Ovary (tissue), 10 donors: ENCODE measurements at places on chromosomes 1 and 21. TPM values are rescaled to one million over a fixed set of nuclear protein-coding genes. Genes with fewer than 3 reads are reported as not detected.

DNA sequence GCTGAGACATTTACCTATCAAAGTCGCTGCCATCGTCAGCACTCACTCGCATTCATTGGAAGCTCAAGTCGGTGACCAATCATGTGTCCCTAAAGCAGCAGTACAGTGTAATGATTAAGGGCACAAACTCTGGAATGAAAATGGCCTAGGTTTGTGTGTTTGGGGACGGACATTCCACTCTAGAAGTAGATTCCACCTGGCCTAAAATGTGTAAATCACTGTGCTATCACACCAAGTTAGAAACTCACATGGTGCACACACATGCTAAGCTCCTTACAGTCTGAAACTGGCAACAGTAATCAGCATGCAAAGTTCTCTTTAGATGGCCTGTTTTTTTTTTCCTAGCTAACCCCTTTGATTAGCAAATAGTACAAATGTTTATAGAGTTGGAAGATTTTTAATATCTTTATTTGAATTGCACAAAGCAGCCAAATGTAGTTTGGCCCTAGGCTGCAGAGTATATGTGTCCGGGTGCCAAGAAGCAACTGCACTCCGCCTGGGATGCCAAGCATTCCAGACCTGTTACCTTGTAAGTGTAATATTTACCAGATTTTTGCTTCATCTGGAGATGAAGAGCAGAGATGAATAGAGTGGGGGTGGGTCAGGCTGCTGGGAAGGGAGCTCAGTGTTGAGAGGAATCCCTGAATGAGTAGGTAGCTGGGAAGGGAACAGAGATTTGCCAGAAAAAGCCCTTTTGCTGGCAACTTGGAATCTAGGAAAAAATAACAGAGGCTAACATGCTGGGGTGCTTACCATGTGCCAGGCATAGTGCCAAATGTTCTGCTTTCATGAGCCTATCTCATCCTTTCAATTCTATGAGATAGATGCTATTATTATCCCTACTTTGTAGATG is 35.2 kb downstream of the TGFB2 start:
- no peak for DNase-seq

GRCh38 chr1:21072721-21073120 is 104.0 kb downstream of the EIF4G3 start:
- no peak for DNase-seq

- DNase-seq: no peak
Observed at GRCh38 chr21:41868062-41868710, 11.0 kb downstream of the PRDM15 start.

DNA sequence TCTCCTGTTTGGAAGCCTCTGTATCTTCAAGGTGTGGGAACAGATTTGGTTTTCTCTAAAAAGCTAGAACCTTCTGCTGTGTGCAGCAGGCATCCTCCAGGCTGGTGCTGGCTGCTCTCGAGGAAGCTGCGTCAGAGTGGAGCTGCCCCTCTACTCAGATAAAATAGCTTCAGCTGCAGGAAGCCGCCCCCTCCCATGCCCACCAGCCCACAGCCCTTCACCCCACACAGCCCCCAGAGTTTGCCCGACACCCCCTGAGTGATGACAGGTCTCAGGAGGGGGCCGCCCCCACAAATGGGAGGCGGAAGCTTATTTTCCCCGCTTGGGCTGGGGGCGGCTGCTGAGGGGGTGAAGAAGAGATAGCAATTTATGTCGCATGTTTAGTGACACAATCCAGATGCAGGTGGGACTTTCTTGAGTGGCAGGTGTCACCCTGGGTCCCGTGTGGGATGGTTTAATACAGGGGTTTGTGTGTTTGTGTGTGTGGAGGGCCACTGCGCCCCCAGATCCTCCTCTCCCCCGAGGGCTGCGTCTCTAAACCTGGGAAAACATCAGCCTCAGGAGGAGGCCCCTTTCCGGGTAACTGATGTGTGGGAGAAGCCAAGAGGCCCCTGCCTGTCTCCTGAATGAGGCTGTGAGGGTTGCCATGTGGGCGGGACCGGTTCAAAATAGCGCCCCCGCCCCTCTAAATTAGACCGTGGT is 55.4 kb downstream of the STUM start:
- no peak for DNase-seq

GRCh38 chr1:207433435-207433834 is 20.7 kb upstream of the CR2 start:
- DNase-seq: no peak

- no peak for DNase-seq
Observed at GRCh38 chr1:30447080-30447479, 276.3 kb downstream of the MATN1 start.

- DNase-seq: no peak
Observed at GRCh38 chr21:39951183-39952101, 84.2 kb downstream of the PCP4 start.

- no peak for DNase-seq
Observed at GRCh38 chr21:27149034-27149433, 182.1 kb upstream of the ADAMTS5 start.

- DNase-seq: no peak
Observed at GRCh38 chr21:17759511-17760178, 59.5 kb downstream of the C21orf91 start.

DNA sequence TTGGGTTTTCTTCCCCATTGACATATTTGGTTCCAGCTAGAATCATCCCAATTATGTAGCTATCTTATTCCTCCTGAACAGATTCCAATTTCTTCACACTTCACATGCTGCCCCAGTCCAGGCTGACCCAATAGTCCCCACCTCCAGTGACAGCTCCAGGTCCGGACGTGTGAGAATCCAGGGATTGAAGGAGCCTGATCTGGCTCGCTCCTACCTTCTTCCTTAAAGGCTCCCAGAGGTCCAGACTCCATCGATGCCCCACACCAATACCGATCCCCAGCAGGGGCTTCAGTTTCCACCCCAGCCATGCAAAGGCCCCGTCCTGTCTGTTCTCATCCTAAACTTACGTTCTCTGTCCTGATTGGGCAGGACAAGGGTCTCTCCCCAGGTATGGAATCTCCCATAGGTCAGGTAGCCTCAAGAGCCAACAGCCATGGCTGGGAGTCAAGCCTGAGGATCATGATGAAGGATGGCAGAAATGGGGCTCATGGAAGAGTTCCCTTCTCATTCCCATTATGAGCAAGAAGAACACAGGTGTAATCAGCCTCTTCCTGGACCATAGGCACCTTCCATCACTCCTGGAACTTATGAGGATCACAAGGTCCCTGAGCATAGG is 20.4 kb upstream of the SLAMF9 start:
- DNase-seq: no peak

GRCh38 chr1:246647113-246647512 is 77.1 kb upstream of the SCCPDH start:
- no peak for DNase-seq

DNA sequence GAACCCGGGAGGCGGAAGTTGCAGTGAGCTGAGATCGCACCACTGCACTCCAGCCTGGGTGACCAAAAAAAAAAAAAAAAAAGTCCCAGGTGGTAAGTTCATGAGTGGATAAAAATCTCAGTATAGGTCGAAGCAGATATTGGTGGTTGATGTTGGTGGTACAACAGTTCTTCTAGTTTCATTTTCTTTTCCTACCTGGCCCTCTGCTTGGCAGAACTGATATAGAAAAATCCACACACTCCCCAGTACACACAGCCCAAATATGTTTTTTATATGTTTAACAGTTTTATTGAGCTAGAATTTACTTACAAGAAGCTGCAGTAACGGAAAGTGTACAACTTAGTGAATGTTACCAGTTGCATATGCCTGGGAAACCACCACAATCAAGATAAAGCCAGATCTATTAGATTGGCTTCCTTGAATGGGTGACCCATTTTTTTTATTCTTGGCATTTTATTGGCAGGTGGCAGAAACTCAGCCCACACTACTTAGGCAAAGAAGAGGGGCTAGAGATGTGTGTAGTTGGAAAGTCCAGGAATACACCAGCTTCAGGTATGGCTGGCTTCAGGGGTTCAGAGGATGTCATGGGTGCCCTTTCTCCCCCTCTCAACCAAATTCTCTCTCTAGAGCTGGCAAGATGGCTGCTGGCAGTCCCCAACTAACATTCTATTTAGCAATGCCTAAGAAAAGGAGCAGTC is 118.3 kb upstream of the SLC25A33 start:
- no peak for DNase-seq

The KPRP gene
- total RNA-seq: not detected

The SPRR2F gene
- total RNA-seq: 74.2 TPM

The GPR153 gene
- total RNA-seq: 6.7 TPM

The TEX38 gene
- not detected for total RNA-seq

The TAS1R1 gene
- 0.20 TPM for total RNA-seq
